ENCODE measurements at places on chromosomes 16 and 17.

GRCh38 chr17:82849076-82849945 lies 9.5 kb upstream of the ZNF750 start:
- no peak for DNase-seq

DNA sequence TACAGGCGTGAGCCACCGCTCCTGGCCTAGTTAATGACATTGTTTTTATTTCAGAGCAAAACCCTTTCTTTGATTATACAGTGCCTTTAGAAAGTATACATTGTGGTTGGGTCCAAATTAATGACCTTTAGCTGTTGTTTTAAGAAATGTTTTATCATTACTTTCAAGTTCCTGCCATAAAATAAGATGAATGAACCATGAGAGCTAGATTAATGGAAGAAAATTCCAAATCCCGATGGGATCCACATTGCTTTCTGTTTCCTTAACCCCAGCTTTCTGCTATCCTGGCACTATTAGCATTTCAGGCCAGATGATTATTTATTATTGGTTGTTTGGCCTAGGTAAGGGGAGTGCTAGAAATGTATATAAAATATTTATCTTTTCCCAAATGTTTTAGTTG lies 131.7 kb downstream of the ABCC1 start:
- DNase-seq: no peak

DNA sequence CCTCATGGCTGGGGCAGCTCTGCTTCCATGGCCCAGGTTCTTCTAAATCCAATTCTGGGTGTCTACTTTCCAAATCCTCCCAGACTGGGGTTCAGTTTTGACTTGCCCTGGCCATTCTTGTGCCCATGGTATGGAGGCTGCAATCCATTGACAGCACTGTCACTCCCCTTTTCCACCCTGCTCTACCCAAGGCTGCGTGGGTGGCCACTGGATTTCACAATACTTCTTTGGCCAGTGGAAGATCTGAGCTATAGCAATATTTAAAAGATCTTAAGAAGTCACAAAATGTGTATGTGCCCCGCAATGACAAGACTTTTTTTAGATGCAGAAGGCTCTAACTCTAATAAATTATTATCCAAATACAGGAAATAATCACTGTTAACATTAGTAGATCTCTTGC lies 329.4 kb upstream of the CCL2 start:
- no peak for DNase-seq

DNA sequence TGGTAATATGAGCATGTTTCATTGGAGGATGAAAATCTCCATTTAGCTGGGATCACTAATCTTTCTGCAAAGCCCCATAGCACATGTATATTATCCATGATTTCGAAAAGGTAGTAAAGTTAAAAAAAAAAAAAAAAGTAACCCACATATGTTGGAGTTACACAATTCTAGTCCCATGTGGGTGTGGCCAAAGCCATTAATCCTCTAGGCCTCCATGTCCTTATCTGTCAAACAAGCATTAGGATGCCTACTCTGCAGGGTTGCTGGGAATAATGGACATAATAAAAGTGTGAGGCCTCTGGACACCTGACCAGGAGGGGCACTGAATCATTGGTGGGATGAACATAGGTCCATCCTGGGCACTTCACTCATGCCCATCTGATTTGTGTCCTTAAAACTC lies 29.2 kb upstream of the VAT1L start:
- DNase-seq: no peak

GRCh38 chr17:58710948-58711552 lies 18.6 kb downstream of the RAD51C start:
- DNase-seq: no peak

- no peak for DNase-seq
These were observed 23.3 kb downstream of the MAP1LC3B start for GRCh38 chr16:87415441-87415840.

GRCh38 chr17:7478276-7479212 lies 887 bp downstream of the ZBTB4 start:
- no peak for DNase-seq
